NCI-H1417 treated with DMSO at 0.1 percent for 48 hours (cell line): ENCODE measurements at places on chromosomes 1 and 21.

GRCh38 chr1:166233750-166234366 lies 67.1 kb upstream of the FAM78B start:
- no peak for DNase-seq

- no peak for DNase-seq
Observed at GRCh38 chr1:110235834-110236682, 25.9 kb downstream of the KCNC4 start.

- DNase-seq = no peak
Observed at GRCh38 chr1:227777646-227778045, 37.8 kb upstream of the PRSS38 start.

- DNase-seq = no peak
Observed at GRCh38 chr1:41864471-41865040, 54.2 kb downstream of the HIVEP3 start.

DNA sequence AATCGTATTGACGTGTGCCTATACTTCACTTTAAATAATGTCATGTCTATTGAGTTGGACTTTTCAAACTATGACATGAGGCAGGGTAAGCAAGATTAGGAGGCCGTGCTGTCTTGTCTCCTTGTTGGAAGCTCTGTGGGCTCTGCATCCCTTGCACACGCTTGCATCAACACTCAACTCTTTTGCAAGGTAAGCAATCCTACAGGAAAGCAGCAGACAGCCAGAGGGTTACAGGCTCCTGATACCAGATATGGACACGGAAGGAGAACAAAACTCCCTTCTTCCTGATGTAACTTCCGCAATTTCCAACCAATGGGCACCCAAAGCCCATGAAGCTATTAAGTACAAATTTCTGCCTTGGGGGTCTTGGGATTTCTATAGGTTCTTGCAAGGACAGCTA lies 1520.7 kb upstream of the B3GALT2 start:
- DNase-seq = no peak

DNA sequence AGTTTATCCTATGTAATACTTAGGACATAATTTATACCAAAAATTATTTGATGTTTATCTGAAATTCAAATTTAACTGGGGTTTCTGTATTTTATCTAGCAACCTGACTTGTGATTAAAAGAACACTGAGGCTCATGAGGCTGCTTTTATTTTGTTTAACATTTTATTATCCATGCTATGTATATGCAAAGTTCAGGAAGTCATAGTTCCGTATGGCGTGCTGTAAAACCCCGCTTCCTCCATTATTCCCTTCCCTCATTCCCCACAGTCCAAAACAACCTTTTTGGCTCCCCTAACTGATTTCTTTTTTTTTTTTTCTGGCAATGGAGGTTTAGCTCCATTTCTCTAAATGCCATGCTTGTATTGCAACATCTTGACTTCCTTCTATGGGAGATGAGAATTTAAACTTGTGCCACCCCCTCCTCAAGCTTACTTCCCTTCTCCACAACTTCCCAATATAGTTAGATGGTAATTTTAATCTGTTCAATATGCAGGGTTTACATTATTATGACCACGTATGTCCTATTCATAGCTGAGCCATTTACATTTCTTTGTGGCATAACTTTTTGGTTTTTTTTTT lies 138.0 kb upstream of the DNAH14 start:
- DNase-seq = no peak

DNA sequence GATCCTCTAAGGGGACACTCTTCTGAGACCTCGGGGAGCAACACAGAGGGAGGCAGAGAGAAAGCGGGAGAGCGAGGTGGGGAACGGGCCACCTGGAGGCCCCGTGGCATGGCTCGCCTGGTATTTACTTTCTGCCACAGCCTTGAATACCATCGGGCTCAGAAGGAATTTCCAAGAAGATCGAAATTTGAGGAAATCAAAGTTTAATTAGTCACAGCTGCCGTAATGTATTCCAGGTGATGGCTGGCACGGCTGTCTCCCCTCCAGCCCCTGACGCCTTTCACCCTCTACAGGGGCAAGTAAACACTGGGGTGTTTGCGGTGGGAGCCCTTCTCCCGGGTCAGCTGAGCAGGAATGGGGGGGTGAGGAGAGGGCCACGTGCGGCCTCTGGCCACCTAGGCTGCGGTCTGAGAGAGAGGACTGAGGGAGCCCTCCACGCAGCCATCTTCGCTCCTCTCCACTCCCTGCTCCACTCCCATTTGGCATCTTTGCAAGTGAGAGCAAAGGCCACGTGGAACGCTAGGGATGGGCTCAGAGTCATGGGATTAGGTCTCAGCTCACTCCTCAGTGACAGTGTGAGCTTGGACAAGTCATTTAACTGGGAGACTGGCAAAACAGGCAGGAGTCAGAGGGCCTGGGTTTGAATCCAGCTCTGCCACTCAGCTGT lies 125.2 kb downstream of the SYF2 start:
- no peak for DNase-seq

DNA sequence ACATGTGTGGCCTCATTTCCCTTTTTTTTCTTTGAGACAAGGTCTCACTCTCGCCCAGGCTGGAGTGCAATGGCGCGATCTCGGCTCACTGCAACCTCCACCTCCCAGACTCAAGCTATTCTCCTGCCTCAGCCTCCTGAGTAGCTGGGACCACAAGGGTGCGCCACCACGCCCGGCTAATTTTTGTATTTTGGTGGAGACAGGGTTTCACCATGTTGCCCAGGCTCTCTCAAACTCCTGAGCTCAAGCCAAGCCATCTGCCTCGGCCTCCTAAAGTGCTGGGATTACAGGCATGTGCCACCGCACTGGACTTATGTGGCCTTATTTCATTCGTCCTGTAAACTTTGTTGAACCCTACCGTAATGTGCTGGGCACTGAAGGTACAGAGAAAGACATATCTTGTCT lies 569 bp upstream of the WARS2 start:
- DNase-seq = no peak

DNA sequence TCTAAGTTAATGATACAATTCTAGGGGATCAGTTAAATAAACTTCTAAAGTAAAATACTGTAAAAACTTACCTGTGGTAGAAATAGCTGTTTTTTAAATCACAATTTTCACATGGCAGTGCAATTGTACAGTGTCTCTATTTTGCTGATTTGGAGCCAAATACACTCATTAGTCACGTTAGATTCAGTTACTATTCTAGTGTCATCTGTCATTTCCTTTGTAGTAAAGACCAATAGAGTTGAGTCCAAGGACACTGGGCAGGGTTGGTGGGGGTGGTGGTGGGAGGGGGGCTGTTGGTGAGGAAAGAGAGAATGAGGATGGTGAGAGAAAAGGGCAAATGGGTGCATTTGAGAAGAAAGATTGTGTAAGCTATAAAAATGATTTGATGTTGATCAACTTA lies 33.6 kb downstream of the CD55 start:
- DNase-seq = no peak
